ENCODE measurements at places on chromosomes 4 and X. TPM values are rescaled to one million over a fixed set of nuclear protein-coding genes. Genes with fewer than 3 reads are reported as not detected.
A peak's percentile ranks its signal among the peaks of the same experiment; 100 is the strongest.

DNA sequence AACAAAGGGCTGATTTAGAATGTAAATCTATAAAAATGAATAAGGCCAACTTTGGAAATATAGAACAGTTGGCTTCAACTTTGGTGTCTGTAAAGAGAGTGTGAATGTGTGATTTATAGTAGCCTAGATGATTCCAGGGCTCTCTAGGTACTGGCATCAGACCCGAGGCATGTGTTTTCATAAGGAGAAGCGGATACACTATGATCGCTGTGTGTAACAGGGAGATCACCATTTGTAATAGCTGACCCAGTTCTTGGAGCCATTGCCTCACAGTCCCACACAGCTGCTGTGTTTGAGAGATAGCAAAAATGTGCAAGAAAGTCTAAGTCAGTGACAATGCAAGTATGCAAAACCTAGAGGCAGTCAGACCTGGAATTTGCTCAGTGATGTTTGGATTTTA is 135.1 kb downstream of the REPS2 start:
- H3K27me3 ChIP-seq = no peaks in the 10 kb centered on the region
- DNase-seq = no peak
- H3K27ac ChIP-seq = no peak overlapping the region
- no peaks in the 10 kb centered on the region for H3K4me1 ChIP-seq

GRCh38 chr4:129394635-129395034 is 298.7 kb downstream of the C4orf33 start:
- no peak overlapping the region for H3K27ac ChIP-seq
- no peaks in the 10 kb centered on the region for H3K4me1 ChIP-seq
- H3K36me3 ChIP-seq = peaks cover 7% of the 10 kb centered on the region
- H3K4me3 ChIP-seq = no peak overlapping the region

GRCh38 chr4:83660578-83660977 is 124.7 kb downstream of the GPAT3 start:
- peaks cover 3% of the 10 kb centered on the region for H3K4me1 ChIP-seq
- H3K36me3 ChIP-seq = no peaks in the 10 kb centered on the region
- no peak for DNase-seq
- H3K27me3 ChIP-seq = no peaks in the 10 kb centered on the region

GRCh38 chrX:13179100-13179499 is 134.7 kb upstream of the FAM9C start:
- no peak overlapping the region for H3K27ac ChIP-seq

DNA sequence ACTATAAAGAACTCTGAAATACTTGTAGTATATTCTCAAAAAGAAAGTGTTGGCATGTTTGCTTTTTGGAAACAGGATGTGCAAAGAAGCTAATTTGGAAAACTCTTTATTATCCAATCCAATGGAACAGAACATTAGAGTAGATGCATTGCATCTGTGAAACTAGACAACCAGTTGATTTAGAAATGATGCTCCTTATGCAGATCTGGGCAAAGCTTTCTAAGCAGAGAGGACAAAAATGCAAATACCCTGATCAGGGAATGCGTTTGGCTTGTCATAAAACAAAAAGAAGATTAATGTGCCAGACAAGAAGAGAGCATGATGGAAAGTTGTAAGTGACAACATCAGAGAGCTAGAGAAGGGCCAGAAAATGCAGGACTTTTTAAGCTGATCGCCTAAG is 142.3 kb downstream of the RCHY1 start:
- H3K27me3 ChIP-seq = no peaks in the 10 kb centered on the region
- no peak for DNase-seq
- H3K36me3 ChIP-seq = no peaks in the 10 kb centered on the region

DNA sequence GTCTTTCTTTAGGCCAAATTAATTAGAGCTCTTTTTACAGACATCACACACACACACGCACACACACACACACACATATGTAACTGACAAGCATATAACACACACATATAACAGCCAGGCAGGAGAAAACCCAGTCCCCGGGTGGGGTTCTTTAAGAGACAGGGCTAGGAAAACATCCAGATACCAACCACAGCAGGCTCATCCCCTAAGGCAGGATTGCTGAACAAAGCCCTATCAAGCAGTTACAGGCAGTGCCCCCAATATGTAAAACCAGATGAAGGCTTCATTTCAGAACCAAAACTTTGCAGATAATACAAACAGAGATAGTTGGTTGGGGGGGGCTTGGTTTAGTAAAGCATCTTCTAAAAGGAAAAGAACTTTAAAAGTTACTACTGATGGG is 18.0 kb upstream of the FAM47E start:
- peaks cover 12% of the 10 kb centered on the region for H3K36me3 ChIP-seq
- no peak for DNase-seq
- H3K27ac ChIP-seq = no peak overlapping the region
- H3K27me3 ChIP-seq = no peaks in the 10 kb centered on the region
- peaks cover 6% of the 10 kb centered on the region for H3K4me1 ChIP-seq
- H3K4me3 ChIP-seq = peak overlapping the region; percentile 35

DNA sequence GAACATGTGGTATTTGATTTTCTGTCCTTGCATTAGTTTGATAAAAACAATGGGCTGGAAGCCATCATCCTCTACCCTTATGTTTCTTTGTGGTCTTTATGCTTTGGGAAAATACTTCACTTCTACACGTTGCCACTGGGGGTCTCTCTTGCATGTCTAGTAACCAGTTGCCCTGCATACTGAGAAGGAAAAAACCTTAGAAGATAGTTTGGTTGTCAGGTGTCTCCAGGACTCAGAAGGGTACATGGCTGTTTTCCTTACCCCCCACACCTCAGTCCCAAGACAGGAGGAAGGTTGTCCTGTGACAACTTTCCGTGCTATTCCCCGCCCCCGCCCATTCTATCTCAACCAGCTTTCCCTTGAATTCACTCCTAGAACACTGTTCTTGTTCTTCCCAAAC is 62.1 kb upstream of the LANCL3 start:
- H3K27ac ChIP-seq = no peak overlapping the region
- no peaks in the 10 kb centered on the region for H3K36me3 ChIP-seq
- no peak overlapping the region for H3K4me3 ChIP-seq
- DNase-seq = no peak
- H3K27me3 ChIP-seq = no peaks in the 10 kb centered on the region

DNA sequence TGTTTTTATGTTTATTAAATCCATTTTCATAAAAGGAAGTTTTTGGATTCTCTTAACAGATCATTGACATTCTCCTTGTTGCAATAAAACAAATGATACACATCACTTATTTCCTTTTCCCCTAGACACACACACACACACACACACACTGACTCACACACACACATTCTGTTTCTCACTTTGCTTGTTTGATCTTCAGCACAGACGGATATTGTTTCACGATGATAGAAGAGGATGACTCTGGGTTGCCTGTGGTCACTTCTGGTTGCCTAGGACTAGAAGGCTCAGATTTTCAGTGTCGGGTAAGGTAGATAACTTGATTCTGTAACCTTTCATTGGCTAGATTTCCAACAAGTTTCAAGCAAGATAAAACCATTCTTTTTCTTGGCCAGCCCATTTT is 356.8 kb downstream of the BMPR1B start:
- H3K27ac ChIP-seq = no peak overlapping the region
- H3K4me3 ChIP-seq = no peak overlapping the region
- no peak for DNase-seq
- H3K36me3 ChIP-seq = no peaks in the 10 kb centered on the region

DNA sequence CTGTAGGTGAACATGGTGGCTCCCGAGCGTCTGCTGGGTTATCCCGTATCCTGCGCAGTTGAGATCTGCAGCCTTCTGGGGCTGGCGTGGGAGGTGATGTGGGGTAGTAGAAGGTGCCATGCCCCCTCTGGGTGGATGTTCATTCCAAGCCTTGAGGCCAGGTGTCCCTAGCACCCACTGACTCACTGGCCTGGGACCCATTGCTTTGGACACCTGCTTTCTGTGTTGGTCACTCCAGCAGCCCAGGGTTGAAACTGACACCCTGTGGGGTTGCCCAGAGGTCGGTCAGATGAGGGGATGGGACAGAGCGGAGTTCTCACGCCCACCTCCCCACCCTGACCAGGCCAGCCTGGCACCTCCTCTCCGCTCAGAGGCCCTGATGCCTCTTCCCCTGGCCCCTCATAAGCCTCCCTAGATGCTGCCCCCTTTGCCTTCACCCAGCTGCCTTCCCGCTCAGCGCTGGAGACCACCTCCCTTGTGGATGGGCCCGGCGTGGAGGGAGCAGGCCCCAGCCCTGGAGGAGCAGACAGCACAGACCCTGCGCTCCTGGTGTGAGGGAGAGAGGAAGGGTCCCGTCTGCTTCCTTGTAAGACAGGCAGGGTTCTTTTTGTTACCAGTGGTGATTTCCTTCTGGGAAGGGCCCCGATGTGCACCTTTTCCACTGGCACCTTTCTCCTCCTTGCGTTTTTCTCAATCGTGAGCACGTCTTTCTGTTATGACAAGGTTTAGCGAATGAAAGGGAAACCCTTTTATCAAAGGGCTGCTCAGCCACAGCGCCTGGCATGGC is 2.0 kb downstream of the DOK7 start:
- no peak overlapping the region for H3K27ac ChIP-seq
- H3K36me3 ChIP-seq = peaks cover 1% of the 10 kb centered on the region
- no peak for DNase-seq
- H3K4me3 ChIP-seq = no peak overlapping the region
- H3K27me3 ChIP-seq = peaks cover 3% of the 10 kb centered on the region
- H3K4me1 ChIP-seq = no peaks in the 10 kb centered on the region

DNA sequence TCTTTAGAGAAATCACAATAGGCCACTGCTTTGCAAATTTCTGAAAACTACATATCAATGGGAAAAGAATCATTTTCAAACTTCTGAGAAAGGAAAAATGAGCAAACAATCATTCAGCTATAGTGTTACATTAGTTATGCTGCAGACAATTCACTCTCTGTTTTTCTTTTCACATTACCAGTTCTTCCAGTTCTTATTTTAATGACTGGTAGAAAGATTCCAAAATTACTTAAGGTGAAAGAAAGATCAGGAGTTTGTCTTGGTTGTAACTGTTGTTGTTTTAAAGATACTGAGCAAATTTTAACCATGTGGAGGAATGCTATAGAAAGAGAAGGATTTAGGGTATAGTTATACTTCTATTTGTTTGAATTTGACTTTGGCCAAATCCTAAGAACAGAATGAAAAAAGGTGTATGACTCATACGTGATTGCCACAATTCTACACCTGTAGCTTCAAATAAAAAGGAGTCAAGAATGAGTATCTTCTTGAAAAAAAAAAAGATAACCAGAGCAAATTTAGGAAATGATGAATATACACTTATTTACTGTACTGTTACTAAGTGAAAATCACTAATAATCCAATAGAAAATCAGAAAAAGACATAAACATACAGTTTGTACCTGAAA is 21.0 kb upstream of the RASGEF1B start:
- H3K36me3 ChIP-seq = peaks cover 4% of the 10 kb centered on the region
- no peaks in the 10 kb centered on the region for H3K27me3 ChIP-seq
- no peaks in the 10 kb centered on the region for H3K4me1 ChIP-seq
- H3K27ac ChIP-seq = no peak overlapping the region
- DNase-seq = no peak

GRCh38 chr4:47643845-47644244 is 158.8 kb downstream of the ATP10D start:
- DNase-seq = peak; percentile 29
- no peaks in the 10 kb centered on the region for H3K27me3 ChIP-seq
- no peaks in the 10 kb centered on the region for H3K36me3 ChIP-seq
- H3K27ac ChIP-seq = no peak overlapping the region

DNA sequence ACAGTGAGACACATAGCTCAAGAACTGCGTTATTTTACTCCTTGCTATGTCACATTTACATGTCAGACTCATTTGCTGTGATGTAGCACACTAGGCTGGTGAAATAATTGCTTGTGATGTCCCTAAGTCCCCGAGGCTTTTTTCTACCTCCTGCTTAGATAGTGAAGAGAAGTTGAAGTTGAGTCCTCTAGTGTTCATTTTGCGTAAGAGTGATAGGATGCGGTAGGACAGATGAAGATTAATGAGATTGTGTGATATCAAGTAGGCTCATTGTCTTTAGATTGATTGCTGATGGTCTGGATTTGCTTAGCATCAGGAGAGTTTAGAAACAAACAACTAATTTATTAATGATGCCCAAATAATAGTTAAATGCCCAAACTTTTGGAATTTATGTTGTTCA is 173.6 kb upstream of the NUDT6 start:
- H3K27ac ChIP-seq = no peak overlapping the region
- H3K36me3 ChIP-seq = peaks cover 18% of the 10 kb centered on the region
- H3K27me3 ChIP-seq = no peaks in the 10 kb centered on the region
- no peaks in the 10 kb centered on the region for H3K4me1 ChIP-seq
- no peak for DNase-seq

DNA sequence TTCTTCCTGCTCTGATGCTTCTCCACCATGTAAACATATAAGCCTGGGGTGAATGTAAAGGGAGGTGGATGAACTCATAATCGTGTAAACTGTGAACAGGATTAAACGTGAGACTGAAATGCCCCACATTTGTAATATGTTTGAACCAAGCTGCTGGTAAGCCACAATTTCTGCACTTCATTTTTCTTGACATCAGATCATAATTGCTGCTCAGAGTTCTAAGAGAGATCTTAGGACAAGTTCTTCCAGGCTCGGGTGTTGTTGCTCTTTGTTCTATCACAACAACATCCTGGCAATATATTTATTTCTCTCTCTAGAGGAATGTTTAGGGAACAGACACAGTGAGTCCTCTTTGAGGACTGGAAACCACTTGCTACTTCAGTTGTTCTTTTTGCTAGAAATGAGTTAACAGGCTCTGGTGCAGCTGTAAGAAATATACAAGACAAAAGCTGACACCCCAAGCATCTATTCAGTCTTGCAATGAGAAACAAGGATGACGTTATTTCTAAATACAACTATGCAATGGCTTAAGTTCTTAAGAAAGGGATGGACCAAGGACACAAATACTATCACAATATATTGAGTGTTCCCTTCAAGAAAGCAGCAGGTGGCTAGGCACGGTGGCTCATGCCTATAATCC is 59.6 kb downstream of the LNX1 start:
- no peaks in the 10 kb centered on the region for H3K36me3 ChIP-seq
- H3K27ac ChIP-seq = no peak overlapping the region
- H3K4me1 ChIP-seq = peaks cover 4% of the 10 kb centered on the region
- DNase-seq = no peak

DNA sequence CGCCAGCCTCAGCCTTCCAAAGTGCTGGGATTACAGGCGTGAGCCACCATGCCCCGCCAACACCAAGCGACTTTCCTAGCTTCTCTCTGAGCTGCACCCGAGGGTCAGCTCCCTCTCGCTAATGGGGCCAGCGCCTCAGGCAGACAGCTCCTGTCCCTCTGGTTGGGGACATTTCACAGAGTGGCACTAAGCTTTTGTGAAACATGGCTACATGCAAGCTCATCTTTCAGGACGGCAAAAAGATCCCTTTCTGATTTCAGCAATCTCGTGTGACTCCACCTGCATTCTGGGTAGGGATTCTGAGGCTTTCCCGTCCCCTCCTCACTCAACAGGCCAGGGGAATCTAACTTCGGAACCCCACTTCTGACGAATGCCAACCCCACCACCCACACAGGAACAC is 31.0 kb upstream of the C4orf50 start:
- H3K4me1 ChIP-seq = no peaks in the 10 kb centered on the region
- DNase-seq = no peak
- no peak overlapping the region for H3K27ac ChIP-seq
- no peaks in the 10 kb centered on the region for H3K36me3 ChIP-seq
- no peak overlapping the region for H3K4me3 ChIP-seq

- DNase-seq = no peak
- H3K27ac ChIP-seq = no peak overlapping the region
- H3K36me3 ChIP-seq = no peaks in the 10 kb centered on the region
- no peak overlapping the region for H3K4me3 ChIP-seq
- peaks cover 6% of the 10 kb centered on the region for H3K4me1 ChIP-seq
Measured at GRCh38 chrX:132953354-132953753, 5.1 kb downstream of the HS6ST2 start.

The EIF4E gene
- 166 TPM for total RNA-seq

The KIT gene
- total RNA-seq = 6.7 TPM

The SYTL5 gene
- 0.15 TPM for total RNA-seq

The UGT2B28 gene
- total RNA-seq = not detected

The SPANXA2 gene
- not detected for total RNA-seq

The IL1RAPL1 gene
- 0.33 TPM for total RNA-seq

The VSIG1 gene
- 0.42 TPM for total RNA-seq

The ARMCX4 gene
- total RNA-seq = 17.0 TPM

The LRCH2 gene
- total RNA-seq = 6.6 TPM

The ZBTB33 gene
- total RNA-seq = 18.7 TPM
